ENCODE measurements at places on chromosomes 16 and 17.

DNA sequence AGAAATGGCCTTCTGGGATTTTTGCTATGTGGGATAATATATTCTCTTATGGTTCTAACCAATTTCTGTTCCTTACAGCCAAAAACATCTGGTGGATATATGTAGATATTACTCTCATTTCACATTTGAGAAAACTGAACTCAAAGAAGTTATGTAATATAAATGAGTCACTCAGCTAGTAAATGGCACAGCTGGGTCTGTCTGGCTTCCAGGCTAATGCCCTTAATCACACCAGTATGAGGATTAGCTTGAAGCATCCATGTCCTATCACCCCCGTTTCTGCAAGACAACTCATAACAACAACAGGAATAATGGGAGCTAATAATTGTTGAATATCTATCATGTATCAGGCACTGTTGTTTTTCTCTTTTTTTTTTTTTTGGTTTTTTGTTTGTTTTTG, 34.4 kb upstream of the USP7 start:
- peak; percentile 76 for DNase-seq

GRCh38 chr17:44360826-44361225, 2.8 kb downstream of the FAM171A2 start:
- peak; percentile 26 for DNase-seq

- peak; percentile 90 for DNase-seq
Observed at GRCh38 chr17:64420143-64420670, 28.7 kb upstream of the MILR1 start.

DNA sequence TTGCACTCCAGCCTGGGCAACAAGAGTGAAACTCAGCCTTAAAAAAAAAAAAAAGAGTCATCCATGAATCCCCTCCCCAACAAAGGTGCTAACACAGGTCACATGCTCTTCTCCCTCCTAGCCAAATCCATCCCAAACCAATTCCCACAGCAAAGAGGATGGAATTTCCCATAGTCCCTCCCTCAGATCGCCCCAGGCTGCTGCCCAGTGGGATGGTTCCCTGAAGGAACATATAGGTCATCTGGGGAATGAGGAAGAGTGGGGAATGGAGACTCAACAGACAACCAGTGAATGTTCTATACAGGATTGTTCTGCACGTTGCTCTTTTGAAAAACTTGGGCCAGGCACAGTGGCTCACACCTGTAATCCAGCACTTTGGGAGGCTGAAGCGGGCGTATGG, 18.2 kb downstream of the LGALS3BP start:
- no peak for DNase-seq

- no peak for DNase-seq
Observed at GRCh38 chr16:68247400-68247799, 2.2 kb downstream of the PLA2G15 start.

DNA sequence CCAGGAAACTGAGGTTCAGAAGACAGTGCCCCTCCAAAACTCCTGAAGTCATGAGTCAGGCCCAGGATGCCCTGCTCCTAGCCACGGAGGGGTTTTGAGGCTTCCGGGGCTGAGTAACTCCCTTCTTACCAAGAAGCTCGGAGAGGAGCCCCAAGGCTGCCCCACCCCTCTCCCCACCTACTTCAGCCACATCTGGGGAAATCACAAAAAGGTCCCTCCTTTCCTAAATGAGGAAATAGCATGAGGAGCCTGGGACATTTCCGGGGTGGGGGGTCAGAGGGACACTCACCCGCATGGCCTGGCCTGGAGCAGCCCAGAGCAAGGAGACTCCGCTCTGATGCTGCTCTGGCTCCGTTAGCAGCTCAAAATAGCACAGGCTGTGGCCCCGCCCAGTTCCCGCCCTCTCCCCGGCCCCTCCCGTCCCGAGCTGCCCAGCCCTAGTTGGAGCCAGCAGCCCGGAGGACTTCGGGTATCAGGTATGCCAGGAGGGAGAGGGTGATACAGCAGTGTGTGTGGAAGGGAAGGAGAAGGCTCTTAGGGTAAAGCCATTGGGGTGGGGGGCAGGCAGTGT, 40.1 kb downstream of the MYO18A start:
- peak; percentile 69 for DNase-seq

DNA sequence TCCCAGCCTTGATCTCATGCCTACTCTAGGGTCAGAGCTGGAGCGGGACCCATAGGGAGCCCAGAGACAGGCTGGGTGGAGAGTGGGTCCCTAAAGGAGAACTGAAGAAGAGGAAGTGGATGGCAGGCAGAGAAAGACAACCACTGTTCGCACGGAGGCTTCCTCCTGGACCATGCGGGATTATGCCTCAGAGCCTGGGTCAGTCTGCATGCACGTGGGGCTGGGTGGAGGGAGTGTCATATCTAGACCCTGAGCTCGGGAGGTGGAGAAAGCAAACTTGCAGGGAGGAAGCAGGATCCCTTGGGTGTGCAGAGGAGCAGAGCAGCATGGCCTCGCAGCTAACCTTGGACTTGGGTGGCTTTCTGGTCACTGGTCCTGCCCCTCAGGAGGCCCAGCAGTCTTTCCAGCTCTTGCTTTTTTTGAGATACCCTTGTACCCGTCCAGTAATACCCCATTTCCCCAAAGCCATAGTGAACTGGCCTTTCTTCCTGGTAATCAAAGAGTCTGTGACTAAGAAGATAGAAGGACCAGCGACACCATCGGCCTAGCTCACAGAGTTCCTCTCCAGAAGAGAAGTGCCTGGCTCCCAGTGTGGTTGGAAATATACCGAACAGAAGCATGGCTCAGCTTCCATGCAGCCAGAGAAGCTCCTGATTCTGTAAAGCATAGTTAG, 344.2 kb downstream of the CPPED1 start:
- DNase-seq = no peak
